ENCODE measurements at places on chromosomes 13 and 19.

GRCh38 chr19:38233740-38234251 lies 9.8 kb upstream of the DPF1 start:
- DNase-seq, result peak; percentile 88

DNA sequence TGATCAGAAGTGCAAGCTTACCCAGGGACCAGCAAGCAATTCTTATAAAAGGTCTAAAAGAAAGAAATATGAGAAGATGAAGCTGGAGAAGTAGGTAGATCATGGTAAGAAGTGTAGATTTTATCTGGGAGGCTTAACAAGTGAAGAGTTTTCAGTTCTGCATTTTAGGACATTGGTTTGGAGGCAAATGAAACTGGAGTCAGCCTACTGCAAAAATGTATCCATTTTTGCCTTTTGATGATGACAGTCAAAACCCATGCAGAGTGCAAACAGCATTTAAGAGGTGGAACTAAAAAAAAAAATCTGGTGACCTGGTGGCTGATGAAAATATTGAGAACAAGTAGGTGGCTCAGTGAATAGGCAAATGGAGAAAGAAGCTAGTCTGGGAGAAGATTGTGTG lies 216.9 kb downstream of the DNAJC15 start:
- no peak for DNase-seq

DNA sequence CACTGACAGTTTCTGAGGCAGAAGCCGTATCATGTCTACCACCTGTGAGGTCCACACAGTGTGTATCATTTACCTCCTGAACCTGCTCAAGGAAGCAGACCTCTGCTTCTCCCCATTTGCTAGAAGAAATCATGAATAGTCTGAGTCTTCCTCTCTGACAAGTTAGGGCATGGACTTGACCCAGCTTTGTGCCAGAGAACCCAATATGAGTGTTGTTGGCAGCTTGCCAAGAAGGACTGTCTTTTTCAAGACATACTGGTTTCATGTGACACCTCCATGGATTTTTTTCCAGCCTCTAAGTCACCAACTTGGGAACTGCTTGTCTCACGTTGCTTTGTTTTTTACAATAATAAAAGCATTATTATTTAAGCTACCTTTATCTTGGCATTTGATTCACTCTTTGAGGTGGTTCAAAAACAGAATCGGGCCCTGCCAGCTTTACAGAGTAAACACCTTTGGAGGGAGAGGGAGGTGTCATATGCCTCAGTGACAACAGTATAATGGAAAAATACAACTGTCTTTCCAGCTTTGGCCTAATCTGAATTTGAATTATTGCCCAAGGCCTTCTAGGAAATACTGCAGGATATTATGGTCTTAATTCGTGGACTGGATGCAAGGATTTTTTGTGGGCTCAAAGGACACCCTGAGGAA lies 9.6 kb downstream of the ZNF211 start:
- DNase-seq, result no peak

GRCh38 chr19:15945301-15945700 lies 3.5 kb upstream of the OR10H4 start:
- no peak for DNase-seq

- DNase-seq, result no peak
Measured at GRCh38 chr13:65650321-65650720, 1579.8 kb downstream of the PCDH9 start.

DNA sequence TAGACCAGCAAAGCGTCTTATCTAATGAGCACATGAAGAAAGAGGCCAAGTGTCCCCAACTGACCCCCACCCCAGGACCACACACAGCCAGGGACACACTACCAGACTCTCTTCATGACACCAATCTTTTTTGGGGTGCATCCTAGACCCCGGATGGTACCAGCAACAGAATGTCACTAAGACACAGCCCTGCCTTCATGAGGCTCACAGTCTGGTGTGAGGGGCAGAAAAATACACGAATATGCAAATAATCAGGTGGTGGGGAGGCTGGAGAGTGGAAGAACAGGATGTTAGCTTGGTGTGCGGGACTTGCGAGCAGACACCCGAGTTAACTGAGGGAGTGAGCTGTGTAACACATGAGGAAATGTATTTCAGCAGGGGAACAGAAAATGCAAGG lies 17.5 kb downstream of the AKT2 start:
- no peak for DNase-seq

- no peak for DNase-seq
Measured at GRCh38 chr19:46995492-46995891, 24.1 kb upstream of the NPAS1 start.
